DMS53 (cell line): ENCODE measurements at places on chromosomes 7 and 10.
A peak's percentile ranks its signal among the peaks of the same experiment; 100 is the strongest.

GRCh38 chr10:19952224-19953010 lies 136.2 kb downstream of the PLXDC2 start:
- no peak for DNase-seq

- no peak for DNase-seq
Measured at GRCh38 chr7:149353739-149354504, 91.9 kb downstream of the ZNF783 start.

GRCh38 chr10:100114976-100115770 lies 33.5 kb upstream of the CPN1 start:
- DNase-seq, result no peak

- no peak for DNase-seq
Measured at GRCh38 chr7:11579141-11579540, 252.9 kb downstream of the THSD7A start.

GRCh38 chr7:121126801-121127534 lies 138.5 kb downstream of the CPED1 start:
- DNase-seq, result peak; percentile 64

- no peak for DNase-seq
Measured at GRCh38 chr10:16184096-16184597, 252.7 kb upstream of the PTER start.

- DNase-seq, result no peak
Measured at GRCh38 chr10:87750817-87751216, 67.2 kb downstream of the ATAD1 start.
